ENCODE measurements at places on chromosomes 6 and 20. TPM values are rescaled to one million over a fixed set of nuclear protein-coding genes. Genes with fewer than 3 reads are reported as not detected.

DNA sequence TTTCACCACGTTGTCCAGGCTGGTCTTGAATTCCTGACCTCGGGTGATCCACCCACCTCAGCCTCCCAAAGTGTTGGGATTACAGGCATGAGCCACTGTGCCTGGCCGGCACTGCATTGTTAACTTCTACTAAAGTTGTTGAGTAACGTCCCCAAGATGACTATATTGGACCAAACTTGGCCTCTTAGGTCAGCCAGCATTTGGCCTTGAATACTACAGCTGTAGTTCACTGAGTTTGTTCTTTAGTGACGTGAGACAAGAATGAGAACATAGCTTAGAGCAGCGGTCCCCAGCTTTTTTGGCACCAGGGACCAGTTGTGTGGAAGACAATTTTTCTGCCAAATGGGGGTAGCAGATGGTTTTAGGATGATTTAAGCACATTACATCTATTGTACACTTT lies 237.1 kb downstream of the TBC1D7 start:
- H3K36me3 ChIP-seq = no peaks in the 10 kb centered on the region
- no peak for DNase-seq
- H3K4me1 ChIP-seq = no peaks in the 10 kb centered on the region
- peaks cover 3% of the 10 kb centered on the region for H3K27me3 ChIP-seq
- no peak overlapping the region for H3K27ac ChIP-seq
- no peak overlapping the region for H3K4me3 ChIP-seq

Gene BCAS1
- total RNA-seq = 1.3 TPM

GRCh38 chr6:167827583-167828324 lies 1.0 kb downstream of the AFDN start:
- peak overlapping the region; percentile 70 for H3K27ac ChIP-seq
- H3K4me1 ChIP-seq = peaks cover 31% of the 10 kb centered on the region
- peaks cover 26% of the 10 kb centered on the region for H3K27me3 ChIP-seq
- peaks cover 7% of the 10 kb centered on the region for H3K36me3 ChIP-seq

Gene CNR1
- 4.4 TPM for total RNA-seq

Gene SYCP2
- total RNA-seq = 2.1 TPM

Gene HAO1
- not detected for total RNA-seq

Gene LY6G6C
- total RNA-seq = not detected

DNA sequence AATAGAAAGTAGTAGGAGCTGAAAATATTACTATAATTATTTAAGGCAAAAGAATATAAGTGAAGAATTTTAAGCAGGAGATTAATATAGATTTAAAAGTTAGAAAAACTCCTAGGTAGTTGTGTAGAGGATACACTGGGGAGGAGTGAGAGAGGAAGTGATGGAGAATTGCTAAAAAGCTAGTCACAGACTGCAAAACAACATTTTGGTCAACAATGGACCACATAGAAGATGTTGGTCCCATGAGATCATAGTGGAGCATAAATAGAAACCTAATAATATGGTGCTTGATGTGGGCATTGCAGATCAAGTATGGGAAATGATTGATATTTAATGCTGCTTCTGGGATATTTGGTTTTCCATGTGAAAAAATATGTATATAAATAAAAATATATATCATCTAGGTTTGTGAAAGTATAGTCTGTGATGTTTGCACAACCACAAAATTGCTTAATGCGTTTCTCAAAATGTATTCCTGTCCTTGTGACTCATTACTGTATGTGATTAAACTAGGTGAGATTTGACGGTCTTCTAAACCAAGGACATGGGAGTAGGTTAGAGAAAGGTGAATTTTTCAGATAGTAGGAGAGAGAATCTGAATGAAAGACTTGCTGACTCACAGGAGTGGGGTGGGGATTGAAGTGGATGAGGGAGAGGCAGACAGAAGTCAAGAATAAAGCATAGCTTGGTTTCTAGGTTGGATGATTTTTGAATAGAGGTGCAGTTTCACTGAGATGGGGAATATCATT lies 174.0 kb downstream of the BCKDHB start:
- H3K4me1 ChIP-seq = no peaks in the 10 kb centered on the region
- DNase-seq = no peak
- H3K36me3 ChIP-seq = peaks cover 6% of the 10 kb centered on the region
- no peaks in the 10 kb centered on the region for H3K27me3 ChIP-seq
- H3K4me3 ChIP-seq = no peak overlapping the region

- peaks cover 7% of the 10 kb centered on the region for H3K36me3 ChIP-seq
- peaks cover 34% of the 10 kb centered on the region for H3K4me1 ChIP-seq
- H3K27ac ChIP-seq = no peak overlapping the region
- no peak for DNase-seq
Observed at GRCh38 chr6:108877046-108877751, 29.0 kb downstream of the ARMC2 start.

- H3K36me3 ChIP-seq = peaks cover 10% of the 10 kb centered on the region
- DNase-seq = no peak
- no peaks in the 10 kb centered on the region for H3K27me3 ChIP-seq
- no peak overlapping the region for H3K4me3 ChIP-seq
- H3K4me1 ChIP-seq = peaks cover 54% of the 10 kb centered on the region
- no peak overlapping the region for H3K27ac ChIP-seq
Observed at GRCh38 chr6:6582131-6582530, 6.4 kb upstream of the LY86 start.

Data from activated B cell treated with CpG ODN at 0.5 μM for 24 hours (primary cell).